Sigmoid colon (tissue), 7 donors: ENCODE measurements at places on chromosomes 1 and 21.

DNA sequence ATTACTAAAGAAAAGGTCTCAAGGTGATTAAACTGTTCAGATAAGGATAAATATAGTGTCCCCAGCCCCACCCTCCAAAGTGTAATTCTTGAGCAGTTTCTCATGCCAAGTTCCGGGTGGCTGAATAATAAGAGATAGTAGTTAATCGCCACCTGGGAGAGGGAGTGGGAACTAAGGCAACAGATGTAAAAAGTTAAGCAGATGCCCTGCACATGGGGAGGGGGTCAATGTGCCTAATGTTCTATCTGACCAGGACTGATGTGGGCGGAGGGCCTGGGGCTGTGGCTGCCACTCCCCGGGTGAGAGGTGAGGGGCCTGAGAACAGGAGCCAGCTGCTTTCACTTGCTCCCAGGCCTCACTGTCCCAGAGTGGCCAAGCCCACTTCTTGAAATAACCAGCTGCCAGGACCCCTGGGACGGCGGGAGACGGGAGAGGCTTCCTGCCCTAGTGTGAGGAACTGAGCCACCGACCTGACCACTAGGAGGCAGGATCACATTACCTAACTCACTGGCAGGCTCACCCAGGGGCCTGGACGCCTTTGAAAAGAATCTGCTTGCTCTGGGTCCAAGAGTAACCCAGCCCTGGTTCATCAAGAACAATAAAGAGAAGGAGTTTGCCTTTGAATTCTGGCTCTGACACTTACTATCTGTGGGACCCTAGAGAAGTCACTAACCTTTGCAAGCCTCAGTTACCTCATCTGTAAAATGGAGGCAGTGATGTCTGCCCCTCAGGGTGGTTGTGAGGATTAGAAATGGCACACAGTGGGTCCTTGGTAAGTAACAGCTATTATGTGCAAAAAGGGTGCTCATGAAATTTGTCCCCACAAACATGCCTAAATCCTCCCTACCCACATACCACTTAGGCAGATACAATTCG, 179.2 kb downstream of the ATG4C start:
- H3K27ac ChIP-seq, result no peak overlapping the region
- H3K4me3 ChIP-seq, result no peak overlapping the region
- H3K4me1 ChIP-seq, result no peaks in the 10 kb centered on the region

DNA sequence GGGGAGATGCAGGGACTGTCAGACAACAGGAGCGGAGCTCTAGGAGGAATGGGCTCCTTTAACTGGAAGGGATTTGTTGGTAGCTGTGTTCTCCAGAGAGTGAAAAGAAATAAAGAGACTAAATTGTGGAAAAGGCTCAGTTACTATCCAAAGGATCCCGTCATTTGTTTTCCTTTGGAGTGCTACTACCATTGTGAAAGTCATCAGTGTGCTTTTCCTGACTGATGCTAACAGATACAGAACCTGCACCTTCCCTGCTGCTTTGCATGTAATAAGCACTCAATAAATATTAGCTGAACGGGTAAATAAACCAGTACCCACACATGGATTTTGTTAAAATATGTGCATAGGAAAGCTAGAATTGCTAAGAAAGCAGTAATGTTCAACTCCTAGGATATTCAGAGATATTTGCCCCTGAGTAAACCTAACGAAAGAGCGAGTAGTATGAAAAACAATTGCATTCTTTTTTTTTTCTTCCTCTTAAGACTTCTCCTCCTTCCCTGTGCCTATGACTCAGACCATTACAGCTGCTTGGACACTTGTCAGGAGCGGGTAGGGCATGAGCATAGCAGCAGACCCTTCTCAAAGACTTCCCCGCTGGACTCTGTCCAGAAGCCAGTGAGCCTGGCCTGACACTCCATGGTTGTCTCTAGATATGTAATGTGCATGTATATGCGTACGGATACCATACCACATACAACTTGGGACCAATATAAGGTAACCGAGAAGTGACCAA, 41.7 kb downstream of the PTGFRN start:
- H3K4me3 ChIP-seq, result peak overlapping the region; percentile 18
- peak overlapping the region; percentile 89 for H3K27ac ChIP-seq
- no peaks in the 10 kb centered on the region for H3K27me3 ChIP-seq

- H3K27me3 ChIP-seq, result no peaks in the 10 kb centered on the region
- no peak overlapping the region for H3K27ac ChIP-seq
- no peaks in the 10 kb centered on the region for H3K36me3 ChIP-seq
- DNase-seq, result no peak
- H3K4me1 ChIP-seq, result no peaks in the 10 kb centered on the region
- H3K4me3 ChIP-seq, result no peak overlapping the region
These were observed 491.3 kb upstream of the VAMP3 start for GRCh38 chr1:7279769-7280168.

DNA sequence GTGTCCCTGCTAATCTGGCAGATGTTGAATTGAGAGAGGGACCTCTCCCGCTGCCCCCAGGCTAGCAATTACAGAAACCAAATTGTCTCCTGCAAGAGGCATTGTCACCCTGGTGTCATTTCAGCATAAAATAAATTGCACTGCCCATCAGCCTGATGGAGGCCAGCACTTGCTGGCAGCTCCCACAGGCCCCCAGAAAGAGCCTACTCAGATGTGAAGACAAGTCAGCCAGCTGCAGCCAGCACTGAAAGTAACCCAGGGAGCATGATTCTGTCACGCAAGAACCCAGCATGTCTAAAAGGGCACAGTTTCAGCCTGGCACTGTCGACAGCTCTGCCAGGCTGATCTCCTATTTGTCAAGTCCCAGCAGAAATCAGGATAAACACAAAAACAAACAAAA, 110.3 kb upstream of the CTTNBP2NL start:
- H3K27ac ChIP-seq, result no peak overlapping the region
- no peak overlapping the region for H3K4me3 ChIP-seq
- no peaks in the 10 kb centered on the region for H3K4me1 ChIP-seq
- no peaks in the 10 kb centered on the region for H3K27me3 ChIP-seq
- DNase-seq, result no peak
- no peaks in the 10 kb centered on the region for H3K36me3 ChIP-seq

DNA sequence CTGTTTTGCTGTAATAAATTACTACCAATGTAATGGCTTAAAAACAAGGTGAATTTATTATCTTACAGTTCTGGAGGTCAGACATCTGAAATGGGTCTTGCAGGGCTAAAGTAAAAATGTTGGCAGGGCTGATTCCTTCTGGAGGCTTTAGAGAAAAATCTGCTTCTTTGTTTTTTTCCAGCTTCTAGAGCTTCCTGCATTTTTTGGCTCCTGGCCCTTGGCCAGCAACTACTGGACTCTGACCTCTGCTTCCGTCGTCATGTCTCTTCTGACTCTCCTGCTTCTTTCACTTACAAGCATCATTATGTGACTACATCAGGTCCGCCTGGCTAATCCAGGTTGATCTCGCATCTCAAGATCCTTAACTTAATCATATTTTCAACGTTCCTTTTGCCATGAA, 350.9 kb downstream of the S1PR1 start:
- no peak overlapping the region for H3K4me3 ChIP-seq
- H3K4me1 ChIP-seq, result no peaks in the 10 kb centered on the region

DNA sequence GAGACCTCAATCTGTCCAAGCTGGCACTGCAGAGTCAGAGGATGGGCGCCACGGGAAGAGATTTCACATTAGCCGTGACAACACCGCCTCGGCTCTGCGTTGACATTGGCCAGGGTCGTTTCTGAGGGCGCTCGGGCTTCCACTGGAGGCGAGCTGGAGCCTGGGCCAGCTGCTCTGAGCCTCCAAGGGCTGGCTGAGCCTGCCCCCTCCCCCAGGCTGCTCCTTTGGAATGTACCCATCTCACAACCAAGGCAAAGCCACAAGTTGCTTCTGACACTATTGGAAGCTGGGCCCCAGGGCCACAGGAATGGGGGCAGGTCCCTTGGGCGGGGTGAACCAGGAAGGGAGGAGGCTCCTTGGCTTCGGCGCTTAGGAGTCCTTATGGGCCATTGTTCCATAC, 12.7 kb downstream of the GPR3 start:
- H3K27ac ChIP-seq, result peak overlapping the region; percentile 80
- DNase-seq, result no peak
